Psoas muscle (tissue), 8 donors: ENCODE measurements at places on chromosomes 1 and 21. TPM values are rescaled to one million over a fixed set of nuclear protein-coding genes. Genes with fewer than 3 reads are reported as not detected.

GRCh38 chr1:54476530-54477109 lies 70.4 kb upstream of the SSBP3 start:
- no peaks in the 10 kb centered on the region for H3K36me3 ChIP-seq
- no peak overlapping the region for H3K27ac ChIP-seq
- H3K4me3 ChIP-seq = no peak overlapping the region
- no peak for DNase-seq
- peaks cover 10% of the 10 kb centered on the region for H3K4me1 ChIP-seq
- no peaks in the 10 kb centered on the region for H3K27me3 ChIP-seq

Gene MORN1
- 6.3 TPM for total RNA-seq

DNA sequence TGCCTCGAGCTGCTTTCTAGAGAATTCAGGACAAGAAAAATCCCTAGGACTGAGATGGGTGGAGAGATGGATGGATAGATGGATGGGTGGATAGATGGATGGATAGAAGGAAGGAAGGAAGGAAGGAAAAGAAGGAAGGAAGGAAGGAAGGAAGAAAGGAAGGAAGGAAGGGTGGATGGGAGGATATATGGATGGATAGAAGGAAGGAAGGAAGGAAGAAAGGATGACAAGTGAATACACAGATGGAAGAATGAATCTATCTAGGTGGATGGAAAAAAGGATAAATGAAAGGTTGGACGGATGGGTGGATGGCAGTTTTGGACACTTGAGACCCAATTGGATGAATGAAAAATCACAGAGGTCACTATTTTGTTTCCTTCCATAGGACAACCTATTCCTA lies 120.4 kb upstream of the KAZN start:
- H3K27me3 ChIP-seq = no peaks in the 10 kb centered on the region
- no peak overlapping the region for H3K27ac ChIP-seq
- H3K36me3 ChIP-seq = no peaks in the 10 kb centered on the region
- no peak overlapping the region for H3K4me3 ChIP-seq
- no peaks in the 10 kb centered on the region for H3K4me1 ChIP-seq

- H3K36me3 ChIP-seq = peaks cover 5% of the 10 kb centered on the region
- DNase-seq = no peak
- no peak overlapping the region for H3K4me3 ChIP-seq
- H3K4me1 ChIP-seq = no peaks in the 10 kb centered on the region
- H3K27me3 ChIP-seq = no peaks in the 10 kb centered on the region
- H3K27ac ChIP-seq = no peak overlapping the region
These were observed 126.1 kb downstream of the DISP1 start for GRCh38 chr1:222940906-222941305.

DNA sequence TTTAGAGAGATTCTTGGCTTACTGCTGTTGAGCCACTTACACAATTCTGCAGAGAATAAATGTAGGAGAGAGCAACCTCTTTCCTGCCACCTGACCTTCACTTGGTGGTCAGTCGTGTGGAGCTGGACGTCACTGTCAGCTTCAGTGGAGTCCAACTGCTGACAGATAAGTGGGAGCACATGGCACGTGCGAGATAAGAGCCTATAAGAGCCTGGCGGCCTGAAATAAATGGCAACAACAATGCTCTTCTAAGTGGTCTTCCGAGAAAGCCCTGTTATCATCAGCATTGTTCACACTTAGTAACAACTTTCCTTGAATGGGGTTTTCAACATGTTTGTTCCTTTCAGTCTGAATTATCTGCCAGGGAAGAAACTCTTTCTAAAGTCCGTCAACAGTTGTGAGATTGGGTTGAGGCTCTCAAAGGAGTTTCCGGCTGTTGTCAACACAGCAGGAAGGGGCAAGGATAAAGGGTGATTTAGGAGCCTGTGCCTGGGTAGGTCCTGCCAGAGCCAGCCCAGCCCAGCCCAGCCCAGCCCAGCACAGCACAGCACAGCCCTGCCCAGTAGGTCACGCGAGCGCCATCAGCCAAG lies 57.2 kb upstream of the RUNX1 start:
- no peak for DNase-seq
- no peak overlapping the region for H3K4me3 ChIP-seq
- no peak overlapping the region for H3K27ac ChIP-seq

DNA sequence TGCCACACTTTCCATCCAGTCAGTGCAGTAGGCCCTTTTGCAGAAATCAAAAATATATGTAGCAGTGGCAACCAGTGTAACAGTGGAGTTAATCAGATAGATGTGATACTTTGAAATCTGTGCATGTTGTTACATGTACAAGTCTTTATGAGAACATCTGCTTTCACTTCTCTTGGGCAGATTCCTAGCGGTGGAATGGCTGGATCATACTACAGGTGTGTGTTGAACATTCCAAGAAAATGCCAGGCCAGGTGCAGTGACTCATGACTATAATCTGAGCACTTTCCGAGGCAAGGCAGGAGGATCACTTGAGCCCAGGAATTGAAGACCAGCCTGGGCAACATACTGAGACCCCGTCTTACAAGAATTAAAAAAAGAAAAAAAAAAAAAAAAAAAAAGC lies 55.3 kb downstream of the GNB1 start:
- peaks cover 6% of the 10 kb centered on the region for H3K4me1 ChIP-seq
- no peak overlapping the region for H3K4me3 ChIP-seq
- no peaks in the 10 kb centered on the region for H3K27me3 ChIP-seq
- H3K36me3 ChIP-seq = no peaks in the 10 kb centered on the region
